ENCODE measurements at places on chromosomes 13 and 19.

GRCh38 chr19:3743486-3743885 is 18.0 kb downstream of the APBA3 start:
- no peak for DNase-seq

DNA sequence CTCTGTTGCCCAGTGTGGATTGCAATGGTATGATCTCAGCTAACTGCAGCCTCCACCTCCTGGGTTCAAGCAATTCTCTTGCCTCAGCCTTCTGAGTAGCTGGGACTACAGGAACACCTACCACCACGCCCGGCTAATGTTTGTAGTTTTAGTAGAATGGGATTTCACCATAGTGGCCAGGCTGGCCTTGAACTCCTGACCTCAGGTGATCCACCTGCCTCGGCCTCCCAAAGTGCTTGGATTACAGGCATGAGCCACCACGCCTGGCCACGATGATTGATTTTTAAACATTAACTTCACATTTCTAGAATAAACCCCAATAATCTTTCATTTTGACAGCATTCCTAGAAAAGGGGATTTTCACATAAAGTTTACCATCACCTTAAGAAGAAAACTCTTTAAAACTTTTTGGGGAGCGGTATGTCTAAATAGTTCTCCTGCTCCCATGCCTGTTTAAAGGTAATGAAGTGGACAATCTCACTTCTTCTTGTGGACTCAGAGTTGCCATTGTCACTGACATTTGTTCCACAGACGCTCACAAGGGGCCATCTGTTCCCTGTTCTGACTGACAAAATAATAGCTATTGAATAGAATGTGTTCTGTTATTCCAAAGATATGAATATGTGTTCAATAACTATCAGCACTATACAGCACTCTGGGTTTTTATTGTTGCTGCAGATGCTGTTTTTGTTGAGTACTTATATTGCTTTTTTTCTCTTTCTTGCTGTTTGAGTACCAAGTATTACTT is 66.1 kb upstream of the C1QTNF9B start:
- DNase-seq: no peak

GRCh38 chr19:55116859-55117662 is at the start of gene PPP1R12C:
TSS of gene PPP1R12C (minus strand) at chr19:55117637. CDS start at chr19:55117543, 94 bp downstream.
- DNase-seq: no peak

DNA sequence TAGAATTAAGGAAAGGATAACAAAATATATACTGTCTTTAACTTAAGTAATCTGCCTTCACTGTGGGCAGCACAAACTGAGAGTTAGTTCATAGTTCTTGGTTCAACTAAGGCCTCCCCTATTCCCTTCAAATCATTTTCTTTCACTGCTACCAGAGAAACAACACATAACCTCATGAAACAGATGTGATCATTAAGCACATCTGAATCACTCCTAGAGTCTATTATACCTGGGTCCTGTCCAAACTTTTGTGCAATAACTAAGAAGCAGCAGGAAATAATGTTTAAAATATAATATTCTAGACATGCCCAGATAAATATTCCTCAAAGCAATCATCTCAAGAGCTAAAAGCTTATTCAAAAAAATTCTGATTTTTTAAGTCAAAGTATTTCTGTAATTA is 62.9 kb downstream of the ZC3H13 start:
- no peak for DNase-seq

DNA sequence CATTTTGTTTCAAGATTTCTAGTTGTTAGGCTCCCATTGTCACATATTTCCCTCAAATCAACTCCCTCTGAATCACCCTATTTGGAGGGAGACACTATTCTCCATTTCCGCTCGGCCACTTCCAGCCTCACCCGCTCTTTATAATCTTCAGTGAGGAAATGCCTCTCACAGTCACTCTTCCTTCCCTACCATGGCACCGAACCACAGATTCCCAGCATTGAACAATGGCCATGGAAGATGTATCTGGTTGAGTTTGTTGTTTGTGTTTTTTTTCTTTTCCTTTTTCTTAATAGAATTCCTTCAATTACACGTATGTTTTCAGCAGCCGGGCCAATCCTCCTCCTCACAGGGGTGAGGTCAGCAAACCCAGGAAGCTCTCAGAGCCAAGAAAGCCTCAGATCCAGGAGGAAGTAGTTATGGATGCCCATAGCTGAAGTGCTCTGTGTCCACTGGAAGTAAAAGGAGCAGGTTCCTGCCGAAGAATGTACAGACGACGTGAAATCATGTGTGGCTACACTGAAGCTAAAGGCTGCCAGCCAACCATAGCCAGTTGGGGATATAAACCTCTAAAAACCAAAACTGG is 472.1 kb downstream of the FOXO1 start:
- no peak for DNase-seq

DNA sequence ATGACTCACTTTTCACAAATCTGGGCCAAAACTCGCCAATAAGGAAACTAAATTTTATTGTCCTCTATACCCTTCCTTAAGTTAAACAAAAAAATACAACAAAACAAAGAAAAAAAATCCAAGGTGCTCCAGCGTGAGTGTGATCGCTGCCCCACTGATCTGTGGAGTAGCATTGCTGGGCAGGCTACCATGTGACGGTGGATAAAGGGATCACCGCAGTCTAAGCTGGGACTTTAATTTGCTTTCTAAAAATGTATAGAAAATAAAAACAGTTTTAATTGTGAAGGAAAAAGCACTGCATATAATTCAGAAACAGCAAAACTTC is 92.9 kb downstream of the FLT1 start:
- no peak for DNase-seq

GRCh38 chr19:55352549-55353145 is 1.9 kb downstream of the COX6B2 start:
- no peak for DNase-seq

GRCh38 chr13:66965181-66965580 is 265.0 kb downstream of the PCDH9 start:
- no peak for DNase-seq

DNA sequence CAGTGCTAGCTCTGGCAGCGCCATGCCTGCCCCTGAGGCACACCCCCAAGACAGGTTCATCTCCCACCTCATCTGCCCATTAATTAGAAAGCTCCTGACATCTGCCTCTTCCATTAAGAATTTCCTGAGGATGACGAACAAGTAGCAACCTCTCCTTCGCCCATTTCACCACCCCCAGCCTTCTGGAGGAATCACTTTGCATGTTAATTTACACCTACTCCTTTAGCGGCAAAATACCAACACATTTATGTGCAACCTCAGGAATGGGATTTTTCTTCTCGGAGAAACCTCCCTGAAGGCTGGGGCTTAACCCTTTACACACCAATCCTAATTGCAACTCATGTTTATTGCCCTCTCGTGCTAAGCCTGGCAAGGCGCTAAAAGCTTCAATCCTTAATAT is 13.8 kb downstream of the SLC7A1 start:
- DNase-seq: peak; percentile 60

- DNase-seq: no peak
Observed at GRCh38 chr13:112466132-112467058, 90.2 kb downstream of the SPACA7 start.

DNA sequence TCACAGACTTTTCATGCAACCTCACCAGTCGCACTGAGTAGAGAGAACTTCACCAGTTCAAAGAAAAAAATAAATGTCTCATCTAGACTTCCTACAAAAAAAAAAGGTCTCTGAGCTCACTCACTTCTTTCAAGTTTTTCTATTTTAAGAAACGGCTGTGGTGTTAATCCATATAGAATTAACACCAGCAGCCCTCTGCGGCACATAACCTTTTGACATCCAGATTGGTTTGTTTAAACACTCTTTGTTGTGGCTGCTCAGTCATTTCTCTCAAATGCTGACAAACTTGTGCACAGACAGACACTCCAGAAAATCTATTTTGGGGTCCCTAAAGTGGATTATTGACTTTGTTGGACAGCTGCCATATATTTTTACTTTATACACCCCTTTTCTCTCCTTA is 874.9 kb downstream of the EFNB2 start:
- no peak for DNase-seq

DNA sequence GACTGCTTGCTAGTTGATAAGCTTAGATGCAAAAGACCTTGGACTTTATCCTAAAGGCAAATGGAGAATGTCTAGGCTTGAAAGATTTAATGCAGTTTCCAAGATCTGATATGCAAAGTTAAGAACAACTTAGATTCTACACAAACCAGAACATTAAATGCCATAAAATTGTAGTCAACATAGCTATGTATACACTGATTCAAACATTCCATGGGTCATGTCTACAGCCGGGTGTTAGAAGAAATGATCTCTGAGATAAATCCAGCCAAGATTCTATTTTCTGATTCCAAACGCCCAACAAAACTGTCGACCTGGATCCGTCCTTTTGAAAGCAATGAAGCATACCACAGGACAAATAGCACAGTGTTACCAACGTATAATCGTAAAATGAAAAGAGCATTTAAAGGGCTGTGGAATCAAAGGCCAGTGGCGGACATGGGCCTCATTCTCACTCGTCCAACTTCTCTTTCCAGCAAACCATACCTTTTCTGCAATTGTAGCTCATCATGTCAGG is 52.7 kb downstream of the KCTD12 start:
- no peak for DNase-seq

GRCh38 chr19:11781295-11782057 is 14.7 kb downstream of the ZNF441 start:
- DNase-seq: no peak

DNA sequence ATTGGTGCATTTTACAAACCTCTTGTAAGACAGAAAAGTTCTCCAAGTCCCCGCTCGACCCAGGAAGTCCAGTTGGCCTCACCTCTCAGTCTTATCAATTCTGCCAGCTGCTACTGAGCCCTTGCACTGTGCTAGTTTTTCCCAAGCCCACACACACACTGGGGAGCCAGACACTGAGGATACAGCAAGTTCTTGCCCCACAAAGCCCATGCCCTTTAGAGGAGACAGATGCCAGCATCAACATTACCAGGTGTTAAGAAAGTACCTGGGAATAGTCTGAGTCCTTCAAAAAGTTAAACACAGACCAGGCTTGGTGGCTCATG is 175.0 kb downstream of the PTPRS start:
- DNase-seq: no peak

DNA sequence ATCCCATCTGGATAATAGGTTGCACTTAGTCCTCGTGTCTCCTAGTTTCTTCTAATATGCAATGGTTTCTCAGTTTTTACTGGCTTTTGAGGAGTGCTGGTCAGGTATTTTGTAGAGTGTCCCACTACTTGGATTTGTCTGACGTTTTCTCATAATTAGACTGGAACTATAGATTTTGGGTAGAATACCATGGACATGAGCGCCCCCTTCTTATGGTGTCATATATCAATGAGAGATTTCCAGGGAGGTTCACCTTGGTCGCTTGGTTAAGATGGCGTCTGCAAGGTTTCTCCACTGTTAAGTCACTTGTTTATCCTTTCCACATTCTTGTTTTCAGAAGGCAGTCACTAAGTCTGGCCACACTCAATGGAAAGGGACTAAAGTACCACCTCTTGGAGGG is 6.7 kb downstream of the SOHLH2 start:
- DNase-seq: no peak

- DNase-seq: no peak
Observed at GRCh38 chr19:3132971-3133792, 2.7 kb upstream of the GNA15 start.

GRCh38 chr19:56091066-56091490 is 30.0 kb downstream of the ZNF787 start:
- peak; percentile 90 for DNase-seq

Data from head of caudate nucleus (tissue), 42 donors.